ENCODE measurements at places on chromosomes 6 and 20.
A peak's percentile ranks its signal among the peaks of the same experiment; 100 is the strongest.

GRCh38 chr6:28606424-28607391 is 81.0 kb downstream of the GPX5 start:
- peak; percentile 92 for DNase-seq

- DNase-seq: peak; percentile 41
Measured at GRCh38 chr20:22586645-22587310, 2.4 kb upstream of the FOXA2 start.

- DNase-seq: no peak
Measured at GRCh38 chr6:168060521-168060931, 18.5 kb downstream of the FRMD1 start.

DNA sequence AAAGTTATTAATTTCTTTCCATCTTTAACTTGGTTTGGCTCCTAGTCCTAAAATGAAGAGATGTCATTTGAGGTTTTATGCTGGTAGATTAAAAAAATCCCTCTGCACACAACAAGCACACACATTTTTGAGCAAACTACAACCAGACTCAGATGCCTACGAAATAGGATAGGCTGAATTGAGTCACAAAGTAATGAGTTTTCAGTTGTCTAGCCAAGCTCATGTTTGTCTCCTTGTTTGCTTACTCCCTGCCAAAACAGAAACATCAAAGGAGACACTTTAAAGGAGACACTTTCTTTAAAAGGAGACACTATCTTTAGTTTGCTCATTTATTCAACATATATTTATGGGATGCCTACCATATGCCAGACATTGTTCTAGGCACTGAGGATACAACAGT is 56.2 kb downstream of the TPBG start:
- no peak for DNase-seq

DNA sequence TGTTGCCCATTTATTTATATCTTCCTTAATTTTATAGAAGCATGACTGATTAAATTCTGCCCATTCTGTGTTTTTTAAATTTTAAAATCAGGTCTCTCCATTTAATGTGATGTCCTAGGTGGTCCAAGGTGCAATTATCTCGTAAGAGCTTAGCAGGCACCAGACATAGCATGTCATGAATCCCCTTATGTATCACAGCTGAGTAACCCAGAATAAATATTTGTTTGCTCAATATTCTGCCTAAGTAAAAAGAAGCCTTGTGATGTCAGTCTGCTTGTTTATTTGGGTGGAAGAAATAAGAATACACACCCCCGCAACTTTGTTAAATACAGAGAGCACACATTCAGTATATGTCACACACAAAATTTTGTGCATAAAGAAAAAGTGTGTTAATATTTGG is 211.3 kb downstream of the FARS2 start:
- DNase-seq: no peak

GRCh38 chr20:50193836-50194421 is 3.3 kb downstream of the CEBPB start:
- DNase-seq: no peak

- no peak for DNase-seq
Measured at GRCh38 chr6:129242546-129242945, 359.6 kb downstream of the LAMA2 start.

DNA sequence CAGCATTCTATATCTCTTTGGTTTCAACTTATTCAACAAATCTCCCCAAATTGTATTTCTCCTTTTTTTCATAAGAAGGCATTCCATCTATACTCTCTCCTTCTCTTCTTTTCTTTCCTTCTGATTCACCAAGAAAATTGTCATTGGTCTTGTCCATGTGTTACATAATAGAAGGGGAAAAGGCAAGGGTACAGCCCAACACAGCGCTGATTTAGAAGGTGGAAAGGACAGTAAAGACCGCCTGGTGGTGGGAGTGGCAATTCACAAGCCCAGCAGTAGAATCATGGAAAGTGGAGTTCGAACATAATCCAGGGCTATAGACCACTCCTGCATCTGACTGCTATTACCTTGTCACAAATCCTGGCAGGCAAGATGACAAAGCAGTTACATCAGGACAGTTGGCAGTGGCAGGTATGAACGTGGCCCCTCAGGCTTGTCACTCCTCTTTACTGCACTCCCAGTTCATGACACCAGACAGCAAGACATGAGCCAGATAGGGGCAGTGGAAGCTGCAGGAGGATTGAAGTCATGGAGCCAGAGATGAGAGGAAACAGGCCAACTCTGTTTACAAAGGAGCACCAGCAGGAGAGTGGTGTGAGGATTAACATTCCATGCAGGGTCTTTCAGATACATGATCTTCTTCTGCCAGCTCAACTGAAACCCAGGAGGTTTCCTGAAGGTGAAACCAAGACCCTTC is 2.1 kb upstream of the TNFAIP3 start:
- DNase-seq: no peak

Measured in Caki2 (cell line).